Activated CD8-positive, alpha-beta memory T cell treated with anti-CD3 and anti-CD28 coated beads for 24 hours (primary cell): ENCODE measurements at places on chromosomes 5 and 9.

GRCh38 chr9:99182356-99182755 is 39.4 kb downstream of the ALG2 start:
- no peak for DNase-seq

DNA sequence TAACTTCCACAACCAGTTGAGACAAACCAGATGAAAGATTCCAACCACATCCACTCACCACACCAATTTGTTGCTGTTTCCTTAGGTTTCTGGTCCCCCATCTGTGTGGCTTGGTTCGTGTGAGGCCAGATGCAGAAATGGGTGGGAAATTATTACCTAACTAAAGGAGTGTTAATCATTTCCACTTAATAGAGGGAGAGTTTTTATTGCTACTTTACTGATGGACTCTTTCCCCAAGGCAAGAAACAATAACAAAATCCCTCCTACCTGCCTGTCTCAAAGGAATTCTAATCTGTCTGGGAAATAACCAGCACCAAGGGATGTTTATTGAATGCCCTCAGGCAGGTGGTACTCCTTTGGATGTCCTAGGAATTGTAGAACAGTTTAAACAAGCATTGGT is 76.3 kb downstream of the TMEM167A start:
- DNase-seq, result no peak

- no peak for DNase-seq
Observed at GRCh38 chr5:107329850-107330249, 340.9 kb downstream of the EFNA5 start.

DNA sequence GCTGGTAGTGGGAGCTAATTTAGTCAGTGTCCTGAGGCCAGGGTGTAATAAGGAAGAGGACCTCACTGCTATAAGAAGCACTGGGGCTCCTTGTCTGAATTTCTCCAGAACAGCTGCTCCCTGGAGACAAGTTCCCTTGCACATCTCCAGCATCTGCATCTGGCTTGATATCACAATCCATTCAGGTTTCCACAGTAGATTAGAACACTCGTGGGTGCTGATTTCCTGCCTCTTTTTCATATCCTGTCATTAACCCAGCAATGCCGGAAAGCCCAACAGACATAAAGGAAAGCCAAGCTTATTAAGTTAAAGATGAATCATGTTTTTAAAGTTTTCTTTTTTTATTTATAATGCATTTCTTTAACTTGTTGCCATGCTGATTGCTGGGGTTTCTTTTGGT is 232.3 kb upstream of the WWC1 start:
- no peak for DNase-seq

- no peak for DNase-seq
Observed at GRCh38 chr5:116583085-116583861, 8.7 kb upstream of the SEMA6A start.

DNA sequence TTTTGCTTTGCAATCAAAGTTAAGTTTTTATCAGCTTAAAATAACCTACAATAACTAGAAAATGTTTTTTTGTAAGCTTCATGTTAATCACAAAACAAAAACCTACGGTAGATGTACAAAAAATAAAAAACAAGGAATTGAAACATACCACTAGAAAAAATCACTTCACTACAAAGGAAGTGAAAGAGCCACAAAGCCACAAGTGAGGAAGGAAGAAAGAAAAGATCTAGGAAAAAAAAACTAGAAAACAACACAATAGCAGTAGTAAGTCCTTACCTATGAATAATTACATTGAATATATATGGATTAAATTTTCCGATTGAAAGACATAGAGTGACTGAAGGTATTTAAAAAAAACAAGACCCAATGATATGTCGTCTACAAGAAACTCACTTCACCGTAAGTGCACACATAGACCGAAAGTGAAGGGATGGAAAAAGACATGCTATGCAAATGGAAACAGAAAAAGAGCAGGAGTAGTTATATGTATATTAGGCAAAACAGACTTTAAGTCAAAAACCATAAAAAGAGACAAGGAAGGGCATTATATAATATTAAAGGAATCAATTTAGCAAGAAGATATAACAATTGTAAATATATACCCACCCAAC is 13.4 kb upstream of the ZDHHC21 start:
- DNase-seq, result no peak

DNA sequence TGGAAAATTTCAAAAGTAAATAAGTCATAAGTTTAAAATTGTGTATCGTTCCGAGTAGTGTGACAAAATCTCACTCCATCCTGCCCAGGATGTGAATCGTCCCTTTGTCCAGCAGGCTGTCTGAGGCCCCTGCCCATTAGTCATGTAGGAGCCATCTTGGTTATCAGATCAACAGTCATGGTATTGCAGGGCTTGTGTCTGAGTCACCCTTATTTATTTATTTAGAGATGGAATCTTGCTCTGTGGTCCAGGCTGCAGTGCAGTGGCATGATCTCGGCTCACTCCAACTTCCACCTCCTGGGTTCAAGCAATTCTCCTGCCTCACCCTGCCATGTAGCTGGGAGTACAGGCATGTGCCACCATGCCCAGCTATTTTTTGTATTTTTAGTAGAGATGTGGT is 30.2 kb downstream of the ITGA2 start:
- DNase-seq, result no peak

GRCh38 chr5:150488519-150489359 is 19.2 kb upstream of the NDST1 start:
- DNase-seq, result no peak

GRCh38 chr5:171314728-171315385 is 5.8 kb downstream of the TLX3 start:
- no peak for DNase-seq

DNA sequence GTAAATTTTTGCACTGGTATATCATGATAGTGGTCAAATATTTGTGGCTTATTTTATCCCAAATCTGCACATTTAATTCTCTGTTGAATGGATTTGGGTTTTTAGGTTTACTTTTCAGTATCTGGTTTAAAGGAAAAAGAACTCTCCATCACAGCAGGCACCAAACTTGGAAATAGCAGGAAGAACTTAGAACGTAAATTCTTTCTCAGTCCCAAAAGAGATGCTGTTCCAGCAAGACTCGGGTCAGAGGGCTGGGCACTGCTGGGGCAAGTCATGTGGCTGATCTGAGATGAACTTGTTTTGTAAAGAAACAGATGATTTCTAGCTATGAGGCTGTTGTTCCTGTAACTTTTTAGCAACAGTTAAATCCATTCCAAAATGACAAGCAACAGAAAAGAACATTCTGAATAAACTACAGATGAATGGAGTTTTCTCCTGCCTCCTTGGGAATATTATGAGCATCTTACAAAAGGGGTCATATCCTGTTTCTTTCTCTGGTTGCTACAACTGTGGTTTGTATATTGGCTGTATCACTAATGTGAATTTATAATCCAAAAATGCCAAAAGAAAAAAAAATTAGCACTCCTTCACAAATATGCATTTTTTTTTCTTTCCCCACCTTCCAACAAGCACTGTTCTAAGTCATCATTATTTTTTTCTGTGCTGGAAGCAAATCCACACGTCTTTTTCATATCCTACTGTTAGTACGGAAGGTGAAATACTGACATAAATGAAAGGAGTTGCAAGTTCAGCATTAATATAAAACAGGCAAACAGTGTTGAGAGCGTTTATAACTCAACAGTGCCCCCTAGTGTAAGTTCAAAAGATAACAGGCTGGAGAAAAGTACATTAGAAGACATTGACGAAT is 31.1 kb downstream of the OR2K2 start:
- no peak for DNase-seq

DNA sequence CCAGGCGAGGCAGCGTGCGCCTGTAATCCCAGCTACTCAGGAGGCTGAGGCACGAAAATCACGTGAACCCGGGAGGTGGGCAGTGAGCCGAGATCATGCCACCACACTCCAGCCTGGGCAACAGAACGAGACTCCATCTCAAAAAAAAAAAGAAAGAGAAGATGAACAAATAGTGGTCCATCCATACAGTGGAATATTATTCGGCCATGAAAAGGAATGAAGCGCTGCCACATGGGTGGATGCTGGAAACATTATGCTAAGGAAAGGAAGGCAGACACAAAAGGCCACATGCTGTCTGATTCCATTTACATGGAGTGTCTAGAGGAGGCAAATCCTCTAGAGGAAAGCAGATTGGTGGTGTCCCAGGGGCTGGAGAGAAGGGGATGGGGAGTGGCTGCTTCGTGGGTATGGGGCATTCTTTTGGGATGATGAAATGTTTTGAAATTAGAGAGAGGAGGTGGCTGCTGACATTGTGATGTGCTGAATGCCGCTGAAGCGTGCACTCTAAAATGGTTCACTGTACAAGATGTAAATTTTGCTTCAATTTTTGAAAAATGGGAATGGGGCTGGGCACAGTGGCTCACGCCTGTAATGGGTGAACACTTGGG is 17.0 kb downstream of the PLPP7 start:
- no peak for DNase-seq

DNA sequence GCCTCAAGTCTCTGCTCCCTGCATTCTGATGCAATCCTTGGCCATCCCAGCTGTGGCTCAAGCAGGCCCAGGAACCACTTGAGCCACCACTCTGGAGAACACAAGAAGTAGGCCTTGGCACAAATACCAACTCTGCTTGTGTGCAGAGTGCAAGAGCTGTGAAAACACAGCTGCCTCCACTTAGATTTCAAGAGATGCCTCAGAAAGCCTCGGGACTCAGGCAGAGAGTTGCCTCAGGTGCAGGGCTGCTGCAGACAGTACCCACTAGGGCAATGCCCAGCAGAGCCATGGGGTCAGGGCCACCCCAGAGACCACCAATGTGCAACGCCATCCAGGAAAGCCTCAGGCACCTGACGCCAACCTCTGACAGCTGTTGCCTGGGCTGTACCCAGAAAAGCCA is 82.4 kb downstream of the FREM1 start:
- no peak for DNase-seq

DNA sequence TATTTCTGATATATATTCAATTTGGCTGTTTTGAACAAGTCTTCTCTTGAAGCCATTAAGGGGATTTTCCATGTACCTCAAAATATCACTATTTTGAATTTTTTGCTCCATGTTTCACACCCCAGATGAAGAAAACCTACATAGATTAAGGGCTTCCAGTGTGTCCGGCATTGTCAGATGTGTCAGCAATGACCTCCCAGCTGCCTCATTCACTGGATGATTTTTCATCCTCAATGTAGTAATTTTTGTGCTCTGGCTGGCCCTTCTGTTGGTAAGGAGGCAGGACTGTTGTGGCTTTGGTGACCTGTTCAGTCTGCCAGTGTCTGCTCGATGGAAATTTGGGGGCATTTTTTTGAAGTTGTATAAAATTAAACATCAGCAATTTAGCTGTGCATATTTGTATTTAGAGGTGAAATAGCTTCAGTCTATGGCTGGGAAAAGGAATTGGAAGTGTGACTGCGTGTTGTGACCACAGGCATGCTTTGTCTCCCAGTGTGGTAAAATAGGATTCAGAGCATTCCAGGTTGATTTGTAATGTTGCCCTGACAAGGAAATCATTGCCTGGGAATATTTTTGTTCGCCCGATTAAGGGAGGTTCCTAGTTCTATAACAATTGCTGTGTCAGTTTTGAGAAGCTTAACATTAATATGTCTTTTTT is 312.4 kb downstream of the ARHGEF28 start:
- no peak for DNase-seq

- no peak for DNase-seq
Observed at GRCh38 chr9:28688172-28688571, 1114.9 kb upstream of the C9orf72 start.

DNA sequence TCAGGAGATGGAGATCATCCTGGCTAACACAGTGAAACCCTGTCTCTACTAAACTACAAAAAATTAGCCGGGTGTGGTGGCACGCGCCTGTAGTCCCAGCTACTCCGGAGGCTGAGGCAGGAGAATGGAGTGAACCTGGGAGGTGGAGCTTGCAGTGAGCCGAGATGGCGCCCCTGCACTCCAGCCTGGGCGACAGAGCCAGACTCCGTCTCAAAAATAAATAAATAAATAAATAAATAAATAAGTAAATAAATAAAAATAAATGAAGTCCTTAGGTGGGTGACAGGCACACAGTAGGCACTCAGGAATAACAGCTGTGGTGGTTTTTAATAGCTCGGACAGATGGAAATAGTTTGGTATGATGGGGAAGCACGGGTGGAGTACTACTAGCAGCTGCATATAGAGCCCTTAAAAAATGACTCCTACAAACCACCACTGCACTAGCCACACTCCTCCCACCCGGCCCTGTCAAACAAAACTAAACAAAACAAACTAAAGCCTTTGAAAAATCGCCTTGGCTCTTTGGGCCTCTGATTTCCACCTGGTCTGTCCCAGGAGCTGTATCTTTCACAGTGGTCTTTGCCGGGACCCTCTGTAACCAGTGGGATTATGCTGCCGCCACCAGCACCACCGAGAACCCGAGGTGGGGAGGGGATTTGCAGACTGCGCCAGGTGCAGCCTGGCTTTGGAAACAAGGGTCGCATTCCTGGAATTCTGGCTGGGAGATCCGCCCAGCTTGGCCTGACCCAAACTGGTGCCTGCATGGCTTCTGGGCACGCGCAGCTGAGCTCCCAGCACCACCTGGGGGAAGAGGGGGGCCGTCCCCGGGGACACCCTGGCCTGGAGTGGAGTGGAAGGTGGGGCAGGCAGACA is 5.1 kb upstream of the WDR5 start:
- DNase-seq, result no peak

DNA sequence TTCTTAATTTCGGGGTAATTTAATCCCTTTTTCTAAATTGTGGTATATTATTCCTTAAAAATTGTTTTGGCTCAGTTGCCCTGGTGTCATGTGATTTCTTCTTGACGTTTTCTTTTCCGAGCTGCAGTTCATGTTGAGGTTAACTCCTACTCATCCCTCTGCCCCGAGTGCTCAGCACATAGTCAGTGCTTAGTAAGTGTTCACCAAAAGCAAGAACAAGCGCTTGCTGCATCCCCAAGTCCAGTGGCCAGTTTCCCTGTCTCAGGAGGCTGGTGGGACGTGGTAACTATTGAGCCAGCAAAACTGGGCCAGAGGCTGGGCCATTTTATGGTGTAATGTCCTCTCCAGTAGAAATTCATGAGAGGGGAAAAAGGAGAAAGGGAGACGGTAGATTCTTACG is 23.3 kb downstream of the TRIO start:
- DNase-seq, result no peak

- DNase-seq, result no peak
Observed at GRCh38 chr9:14031060-14031414, 282.9 kb downstream of the NFIB start.

DNA sequence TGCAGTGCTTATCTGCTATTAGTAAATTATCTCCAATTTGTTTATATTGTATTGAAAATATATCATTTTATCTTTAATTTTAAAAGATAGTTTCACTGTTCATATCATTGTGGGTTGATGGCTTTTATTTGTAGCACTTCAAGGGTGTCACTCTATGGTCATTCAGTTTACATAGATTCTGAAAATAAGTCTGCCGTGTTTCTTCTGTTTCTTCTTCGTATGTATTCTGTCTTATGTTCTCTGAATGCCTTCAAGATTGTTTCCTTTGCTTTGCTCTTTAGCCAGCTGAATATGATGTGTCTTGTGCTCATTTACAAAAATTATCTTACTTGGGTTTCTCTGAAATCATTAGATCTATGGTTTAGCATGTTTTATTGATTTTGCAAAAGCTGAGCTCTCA is 359.9 kb downstream of the CYLC2 start:
- DNase-seq, result no peak

DNA sequence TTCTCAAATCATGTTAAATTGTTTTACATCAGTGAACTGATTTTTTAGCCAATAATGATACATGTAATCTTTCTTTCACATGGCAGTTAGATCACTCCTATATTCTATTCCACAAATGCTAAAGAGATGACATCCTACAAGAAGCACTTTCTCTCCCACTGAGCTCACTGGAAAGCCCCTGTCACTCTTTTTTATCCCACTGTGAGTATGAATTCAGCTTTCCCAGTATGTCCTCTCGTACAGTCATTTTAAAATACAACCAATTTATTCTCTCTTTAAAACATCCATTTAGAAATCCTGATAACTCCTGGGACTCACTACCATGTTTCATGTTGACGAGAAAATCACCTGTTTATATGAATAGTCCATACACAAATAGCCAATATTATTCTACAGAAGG is 599.9 kb downstream of the SEMA5A start:
- DNase-seq, result no peak
